ENCODE measurements at places on chromosomes 3 and 15.

GRCh38 chr15:33310481-33311311 lies at the start of gene RYR3:
Gene RYR3, plus strand, starts transcription at chr15:33310967. Its CDS starts 79 bp downstream, at chr15:33311046.
- DNase-seq = peak; percentile 44

DNA sequence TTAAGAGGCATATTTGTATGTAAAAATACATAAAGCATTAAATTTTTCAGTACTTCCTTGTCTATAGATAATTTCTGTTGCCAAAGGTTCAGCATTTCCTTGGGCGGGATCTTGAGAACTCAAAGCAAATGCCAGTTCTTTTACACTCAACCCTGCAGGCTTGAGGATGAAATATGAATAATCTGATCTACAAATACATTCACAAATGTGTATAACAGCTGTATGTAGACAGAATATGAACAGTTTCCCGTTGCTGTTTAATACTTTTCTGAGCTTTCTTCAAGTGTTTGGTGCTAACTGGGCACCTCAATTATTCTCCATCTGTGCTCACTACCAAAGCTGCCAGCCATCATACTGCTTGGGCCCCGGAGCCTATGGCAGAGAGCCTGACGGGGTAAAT lies 661.3 kb downstream of the NLGN1 start:
- DNase-seq = no peak

GRCh38 chr3:79203144-79203519 lies 564.7 kb downstream of the ROBO1 start:
- DNase-seq = no peak

- DNase-seq = no peak
Measured at GRCh38 chr3:138511945-138512344, 77.5 kb downstream of the ESYT3 start.

GRCh38 chr3:35502699-35503098 lies 136.6 kb upstream of the ARPP21 start:
- DNase-seq = no peak

GRCh38 chr3:13223574-13224237 lies 150.5 kb upstream of the IQSEC1 start:
- no peak for DNase-seq

DNA sequence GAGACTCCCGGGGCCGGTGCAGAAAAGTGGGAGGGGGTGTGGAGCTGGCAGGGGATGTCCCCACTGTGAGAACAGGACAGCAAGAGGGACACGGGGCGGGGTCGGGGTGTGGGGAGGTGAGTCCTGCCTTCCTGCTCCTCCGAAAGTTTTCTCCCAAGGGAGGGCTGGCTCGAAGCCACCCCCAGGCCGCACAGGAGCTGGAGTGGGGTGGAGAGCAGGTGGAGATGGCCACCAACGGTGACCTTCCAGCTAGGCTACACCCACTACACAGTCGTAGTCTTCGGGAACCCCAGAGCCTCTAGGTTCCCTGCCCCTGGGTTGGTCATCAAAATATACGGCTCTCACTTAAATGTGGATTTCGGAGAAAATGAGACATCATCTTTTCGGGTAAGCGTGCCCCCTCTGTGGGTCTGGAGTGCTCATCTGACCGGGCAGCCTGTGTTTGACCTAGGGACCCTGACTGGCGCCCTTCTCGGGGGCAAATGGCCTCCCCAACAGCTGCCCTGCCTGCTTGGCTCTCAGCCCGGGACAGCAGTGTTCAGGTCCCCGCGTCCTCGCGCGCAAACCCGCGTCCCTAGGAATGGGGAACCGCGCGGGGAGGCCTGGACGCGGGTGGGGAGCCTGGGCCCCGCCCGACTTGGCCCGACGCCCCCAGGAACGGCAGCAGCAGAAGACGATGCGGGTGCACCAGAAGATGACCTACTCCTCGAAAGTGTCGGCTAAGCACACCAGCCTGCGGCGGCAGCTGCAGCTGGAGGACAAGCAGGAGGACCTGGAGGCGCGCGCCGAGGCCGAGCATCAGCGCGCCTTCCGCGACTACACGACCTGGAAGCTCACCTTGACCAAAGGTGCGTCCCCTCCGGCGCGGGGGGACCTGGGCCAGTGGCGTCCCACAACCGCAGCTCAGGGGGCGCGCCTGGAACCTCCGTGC lies 21.2 kb downstream of the CFAP100 start:
- no peak for DNase-seq

- DNase-seq = no peak
Measured at GRCh38 chr15:39517122-39517855, 63.6 kb upstream of the THBS1 start.

- DNase-seq = no peak
Measured at GRCh38 chr3:188780193-188781147, 391.3 kb upstream of the TPRG1 start.

DNA sequence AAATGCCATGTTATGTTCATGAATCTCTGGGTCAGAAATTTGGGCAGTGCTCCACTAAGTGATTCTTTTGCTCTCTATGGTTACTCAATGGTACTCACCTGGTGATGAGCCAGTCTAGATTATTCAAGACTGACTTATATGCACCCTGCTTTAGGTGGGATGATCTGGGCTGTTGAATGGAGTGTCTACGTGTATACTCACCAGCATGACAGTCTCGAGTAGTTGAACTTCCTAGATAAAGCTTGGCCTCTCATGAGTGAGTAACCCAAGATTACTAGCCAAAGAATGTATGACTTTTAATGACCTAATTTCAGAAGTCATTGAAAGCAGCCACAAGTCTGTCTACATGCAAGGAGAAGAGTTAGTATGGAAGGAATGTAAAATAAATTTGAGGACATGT lies 77.5 kb upstream of the CADM2 start:
- DNase-seq = no peak

DNA sequence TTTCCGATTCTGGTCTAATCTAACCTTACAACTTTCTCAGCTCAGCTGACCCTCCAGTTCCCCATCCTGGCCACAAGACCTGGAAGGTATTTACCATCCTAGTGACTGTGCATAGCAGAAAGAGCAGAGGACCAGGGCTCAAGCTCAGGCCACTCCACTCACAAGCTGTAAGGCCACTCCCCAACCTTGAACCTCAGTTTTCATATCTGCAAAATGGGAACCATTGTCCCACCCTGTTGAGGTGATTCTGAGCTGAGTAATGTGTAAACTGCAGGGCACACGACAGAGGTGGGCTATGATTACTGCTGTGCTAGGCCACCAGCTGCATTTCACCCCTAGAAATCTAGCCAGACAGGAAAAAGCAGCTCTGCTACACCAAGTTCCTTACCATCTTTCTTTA lies 21.7 kb downstream of the TMEM40 start:
- no peak for DNase-seq

- DNase-seq = no peak
Measured at GRCh38 chr3:115845986-115846385, 222.7 kb downstream of the GAP43 start.

GRCh38 chr3:147411815-147412241 lies 2.7 kb downstream of the ZIC1 start:
- no peak for DNase-seq

- no peak for DNase-seq
Measured at GRCh38 chr3:113534365-113534764, 2.0 kb downstream of the SIDT1 start.

Data from NCI-H748 treated with DMSO at 0.1 percent for 48 hours (cell line).